ENCODE measurements at places on chromosomes 3 and 15. TPM values are rescaled to one million over a fixed set of nuclear protein-coding genes. Genes with fewer than 3 reads are reported as not detected.

GRCh38 chr15:23912191-23912590 lies 225.1 kb upstream of the NDN start:
- no peak for DNase-seq
- no peak overlapping the region for H3K27ac ChIP-seq
- H3K4me3 ChIP-seq, result no peak overlapping the region
- no peaks in the 10 kb centered on the region for H3K36me3 ChIP-seq
- H3K4me1 ChIP-seq, result no peaks in the 10 kb centered on the region

The XXYLT1 gene
- 17.7 TPM for total RNA-seq

DNA sequence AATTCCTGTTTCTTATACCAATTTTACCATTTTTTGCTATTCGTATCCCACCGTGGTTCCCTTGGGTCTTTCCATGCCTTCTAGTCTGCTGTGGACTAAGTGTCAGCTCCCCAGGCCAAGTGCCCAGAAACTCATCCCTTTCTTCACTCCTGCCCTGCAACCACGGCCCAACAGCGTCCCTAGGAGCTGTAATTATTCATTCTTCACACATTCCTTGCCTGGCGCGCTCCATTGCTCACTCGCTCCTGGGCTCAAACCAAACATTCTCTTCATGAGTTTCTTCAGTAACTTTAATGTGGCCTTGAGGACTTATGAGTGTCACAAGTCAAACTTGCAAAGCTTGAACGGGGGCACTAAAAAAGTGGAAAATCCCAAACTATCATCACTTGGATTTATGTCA lies 15.7 kb downstream of the GABRB3 start:
- H3K36me3 ChIP-seq, result no peaks in the 10 kb centered on the region
- no peak overlapping the region for H3K4me3 ChIP-seq
- no peak overlapping the region for H3K27ac ChIP-seq
- no peak for DNase-seq

The TM6SF1 gene
- 11.2 TPM for total RNA-seq

- no peaks in the 10 kb centered on the region for H3K36me3 ChIP-seq
- H3K4me1 ChIP-seq, result no peaks in the 10 kb centered on the region
- H3K27me3 ChIP-seq, result no peaks in the 10 kb centered on the region
- no peak for DNase-seq
- H3K27ac ChIP-seq, result no peak overlapping the region
- no peak overlapping the region for H3K4me3 ChIP-seq
Observed at GRCh38 chr3:24523215-24523614, 28.6 kb upstream of the THRB start.

DNA sequence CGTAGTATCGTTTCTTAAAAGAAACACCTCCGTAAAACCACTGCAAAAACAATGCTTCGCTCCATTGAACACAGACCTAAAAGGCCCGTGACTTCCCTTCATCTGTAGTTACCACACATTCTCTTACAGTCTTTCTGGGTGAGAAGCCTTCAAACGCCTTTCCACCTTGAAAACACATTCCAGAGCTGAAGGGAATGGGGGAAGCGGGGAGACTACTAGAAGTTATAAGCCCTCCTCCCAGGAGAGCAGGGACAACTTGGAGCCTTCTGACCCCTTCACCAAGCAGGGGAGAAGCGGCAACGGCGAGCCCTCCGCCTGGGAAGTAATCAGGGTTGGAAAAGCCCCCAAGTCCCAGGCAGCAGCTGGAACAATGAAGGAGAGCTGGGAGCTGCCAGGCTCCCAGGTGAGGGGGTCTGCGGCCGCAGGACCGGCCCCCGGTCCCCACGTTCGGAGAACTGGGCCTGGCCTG lies 461 bp downstream of the SECISBP2L start:
- no peaks in the 10 kb centered on the region for H3K36me3 ChIP-seq
- H3K4me1 ChIP-seq, result peaks cover 14% of the 10 kb centered on the region
- peak overlapping the region; percentile 94 for H3K27ac ChIP-seq

The RHOV gene
- not detected for total RNA-seq

The NISCH gene
- total RNA-seq, result 236 TPM

The IRAK2 gene
- 4.2 TPM for total RNA-seq

- no peak overlapping the region for H3K27ac ChIP-seq
- no peaks in the 10 kb centered on the region for H3K36me3 ChIP-seq
- no peak overlapping the region for H3K4me3 ChIP-seq
- H3K27me3 ChIP-seq, result no peaks in the 10 kb centered on the region
- no peak for DNase-seq
Observed at GRCh38 chr3:178202194-178202593, 334.0 kb upstream of the KCNMB2 start.

The ROBO2 gene
- 4.4 TPM for total RNA-seq

DNA sequence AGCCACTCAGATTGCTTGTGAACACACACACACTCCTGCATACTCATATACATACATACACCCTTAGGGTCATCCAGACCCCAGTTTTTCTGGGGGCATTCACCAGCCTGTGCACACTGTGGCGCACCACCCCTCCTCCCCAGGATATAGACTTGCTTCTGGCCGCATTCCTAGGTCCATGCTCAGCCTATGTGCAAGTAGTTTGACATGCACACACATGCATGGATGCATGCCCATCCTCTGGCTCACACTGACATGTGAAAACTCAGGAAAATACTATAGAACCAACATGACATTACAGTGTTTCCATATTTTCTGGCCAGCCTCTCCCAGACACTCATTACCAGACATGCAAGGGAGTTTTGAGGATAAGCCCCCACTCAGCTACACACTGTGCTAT lies 79.3 kb upstream of the POLG start:
- H3K36me3 ChIP-seq, result no peaks in the 10 kb centered on the region
- no peak overlapping the region for H3K27ac ChIP-seq
- H3K4me3 ChIP-seq, result no peak overlapping the region
- H3K4me1 ChIP-seq, result no peaks in the 10 kb centered on the region
- peaks cover 6% of the 10 kb centered on the region for H3K27me3 ChIP-seq
- no peak for DNase-seq

DNA sequence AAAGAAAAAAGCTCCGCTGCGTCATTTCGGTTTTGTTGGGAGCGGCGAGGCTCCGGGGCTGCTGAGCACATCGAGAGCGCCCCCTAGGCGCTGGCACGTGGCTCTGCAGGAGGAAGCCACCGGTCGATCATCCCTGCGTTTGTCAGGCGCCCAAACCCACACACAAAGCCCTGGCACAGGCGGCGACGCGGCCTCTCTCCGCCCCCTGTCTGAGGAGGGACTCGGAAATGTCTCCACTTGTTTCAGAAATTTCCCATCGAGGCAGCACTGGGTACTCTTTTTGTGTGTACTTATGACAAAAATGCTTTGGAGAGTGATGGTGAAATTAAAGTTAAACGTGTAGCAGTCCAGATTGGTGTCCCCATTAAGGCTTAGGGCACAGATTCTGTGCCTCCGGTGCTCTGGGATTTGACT lies 407.3 kb upstream of the ONECUT1 start:
- no peaks in the 10 kb centered on the region for H3K4me1 ChIP-seq
- no peaks in the 10 kb centered on the region for H3K36me3 ChIP-seq

- H3K27ac ChIP-seq, result no peak overlapping the region
- no peak overlapping the region for H3K4me3 ChIP-seq
- H3K27me3 ChIP-seq, result no peaks in the 10 kb centered on the region
- peaks cover 73% of the 10 kb centered on the region for H3K36me3 ChIP-seq
- peaks cover 38% of the 10 kb centered on the region for H3K4me1 ChIP-seq
- no peak for DNase-seq
Observed at GRCh38 chr15:74413350-74414080, 20.2 kb downstream of the SEMA7A start.

- H3K4me1 ChIP-seq, result no peaks in the 10 kb centered on the region
- H3K27ac ChIP-seq, result no peak overlapping the region
- H3K27me3 ChIP-seq, result no peaks in the 10 kb centered on the region
- no peak overlapping the region for H3K4me3 ChIP-seq
- no peak for DNase-seq
- H3K36me3 ChIP-seq, result no peaks in the 10 kb centered on the region
Observed at GRCh38 chr15:38267421-38268022, 14.9 kb downstream of the SPRED1 start.

GRCh38 chr15:66661432-66662096 lies 40.5 kb upstream of the SMAD6 start:
- H3K4me1 ChIP-seq, result no peaks in the 10 kb centered on the region
- DNase-seq, result no peak
- no peak overlapping the region for H3K4me3 ChIP-seq
- no peaks in the 10 kb centered on the region for H3K27me3 ChIP-seq

DNA sequence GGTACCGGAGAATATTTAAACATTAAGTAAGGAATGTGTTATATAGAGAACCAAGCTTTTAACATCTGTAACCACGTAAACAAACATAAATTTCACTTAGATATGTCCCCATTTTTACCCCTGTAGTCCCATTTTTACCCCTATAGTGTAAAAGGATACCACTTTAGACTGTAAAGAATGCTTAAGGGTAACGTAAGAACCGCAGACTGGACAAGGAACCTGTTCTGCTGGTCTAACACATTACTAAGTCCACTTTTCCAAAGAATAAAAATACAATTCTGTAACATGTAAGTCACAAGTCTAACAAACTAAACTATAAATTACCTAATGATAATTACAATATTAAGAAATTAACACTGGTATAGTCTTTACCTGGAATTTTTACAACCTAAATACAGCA lies 2.9 kb downstream of the SLC12A6 start:
- no peaks in the 10 kb centered on the region for H3K36me3 ChIP-seq
- no peaks in the 10 kb centered on the region for H3K27me3 ChIP-seq
- H3K27ac ChIP-seq, result peak overlapping the region; percentile 30
- H3K4me3 ChIP-seq, result no peak overlapping the region

The PRTG gene
- 2.1 TPM for total RNA-seq

The MESP1 gene
- 3.9 TPM for total RNA-seq

The CHRFAM7A gene
- 2.2 TPM for total RNA-seq

The CCDC50 gene
- total RNA-seq, result 83.5 TPM

DNA sequence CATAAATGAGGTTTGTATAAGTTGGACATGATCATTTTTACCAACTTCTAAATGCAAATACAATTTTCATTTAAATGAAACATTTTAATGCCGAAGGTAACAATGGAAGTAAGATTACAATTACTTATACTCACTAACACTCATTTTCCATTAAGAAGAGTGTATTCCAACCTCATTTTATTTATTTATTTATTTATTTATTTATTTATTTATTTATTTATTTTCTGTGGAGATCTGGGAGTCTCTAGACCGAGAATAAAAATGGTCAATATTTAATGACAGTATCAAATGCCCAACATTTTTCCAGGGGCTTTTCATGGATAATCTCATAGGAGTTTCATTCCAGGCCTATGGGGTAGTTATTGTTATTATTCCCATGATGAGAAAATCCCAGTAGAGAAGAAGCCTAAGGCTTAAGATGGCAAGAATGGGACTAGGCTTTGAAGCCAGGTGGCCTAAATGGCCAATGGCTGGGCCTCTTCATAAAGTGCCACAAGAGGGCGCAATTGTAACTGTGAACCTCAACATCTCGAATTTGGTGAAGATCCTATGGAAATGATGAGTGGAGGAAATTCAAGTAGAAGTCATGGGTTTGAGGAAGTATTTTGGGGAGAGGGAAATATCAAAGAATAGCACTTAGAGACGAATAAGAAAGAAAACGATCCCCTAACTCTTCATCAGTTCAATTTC lies 21.3 kb downstream of the VGLL3 start:
- no peaks in the 10 kb centered on the region for H3K36me3 ChIP-seq
- no peaks in the 10 kb centered on the region for H3K4me1 ChIP-seq
- no peak overlapping the region for H3K4me3 ChIP-seq
- H3K27ac ChIP-seq, result no peak overlapping the region
- no peaks in the 10 kb centered on the region for H3K27me3 ChIP-seq
- DNase-seq, result no peak

The SYNM gene
- 47.0 TPM for total RNA-seq

The ADGRG7 gene
- total RNA-seq, result not detected

GRCh38 chr15:68558318-68559305 lies 20.2 kb upstream of the CORO2B start:
- no peaks in the 10 kb centered on the region for H3K4me1 ChIP-seq
- DNase-seq, result no peak
- no peak overlapping the region for H3K27ac ChIP-seq
- H3K4me3 ChIP-seq, result peak overlapping the region; percentile 48
- H3K27me3 ChIP-seq, result peaks cover 17% of the 10 kb centered on the region
- H3K36me3 ChIP-seq, result no peaks in the 10 kb centered on the region

- no peaks in the 10 kb centered on the region for H3K36me3 ChIP-seq
- H3K4me3 ChIP-seq, result no peak overlapping the region
- H3K27me3 ChIP-seq, result no peaks in the 10 kb centered on the region
- no peak overlapping the region for H3K27ac ChIP-seq
- no peaks in the 10 kb centered on the region for H3K4me1 ChIP-seq
Observed at GRCh38 chr3:15180042-15180611, 25.9 kb upstream of the CAPN7 start.

DNA sequence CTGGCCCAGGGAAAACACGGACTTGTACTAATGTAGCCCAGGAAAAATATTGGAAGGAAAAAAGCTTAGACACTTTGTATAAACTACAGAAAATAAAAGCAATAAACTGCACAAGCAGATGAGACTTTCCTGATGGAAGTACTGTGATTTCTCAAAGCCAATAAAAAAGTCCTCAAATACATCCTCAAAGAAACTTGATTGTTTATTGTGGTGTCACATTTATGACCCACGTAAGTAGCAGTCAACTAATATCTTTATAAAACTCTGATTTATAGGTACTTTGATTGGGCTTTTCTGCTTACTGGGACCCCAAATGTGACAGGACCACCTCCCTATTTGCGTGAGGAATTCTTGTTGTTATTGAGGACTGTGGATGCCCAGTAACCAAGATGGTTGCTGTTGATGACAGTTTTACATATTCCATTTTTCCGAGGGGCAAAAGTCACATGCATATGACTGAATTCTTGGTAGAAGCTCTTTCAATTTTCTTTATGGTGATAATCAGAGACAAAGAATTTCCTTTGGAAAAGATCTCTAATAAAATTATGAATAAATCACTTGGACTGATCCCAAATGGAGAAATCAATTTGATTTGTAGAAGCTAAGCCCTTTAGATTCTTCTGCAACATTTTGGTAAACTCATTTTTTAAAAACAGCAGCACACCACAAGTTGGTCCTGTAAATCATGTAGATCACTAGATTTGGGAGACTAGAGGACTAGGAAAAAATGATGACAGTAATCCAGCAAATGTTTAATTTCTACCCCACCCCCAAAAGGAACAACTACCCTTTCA lies 159.0 kb upstream of the TSC22D2 start:
- H3K36me3 ChIP-seq, result no peaks in the 10 kb centered on the region
- H3K4me3 ChIP-seq, result no peak overlapping the region
- H3K4me1 ChIP-seq, result peaks cover 22% of the 10 kb centered on the region
- no peaks in the 10 kb centered on the region for H3K27me3 ChIP-seq
- no peak for DNase-seq

DNA sequence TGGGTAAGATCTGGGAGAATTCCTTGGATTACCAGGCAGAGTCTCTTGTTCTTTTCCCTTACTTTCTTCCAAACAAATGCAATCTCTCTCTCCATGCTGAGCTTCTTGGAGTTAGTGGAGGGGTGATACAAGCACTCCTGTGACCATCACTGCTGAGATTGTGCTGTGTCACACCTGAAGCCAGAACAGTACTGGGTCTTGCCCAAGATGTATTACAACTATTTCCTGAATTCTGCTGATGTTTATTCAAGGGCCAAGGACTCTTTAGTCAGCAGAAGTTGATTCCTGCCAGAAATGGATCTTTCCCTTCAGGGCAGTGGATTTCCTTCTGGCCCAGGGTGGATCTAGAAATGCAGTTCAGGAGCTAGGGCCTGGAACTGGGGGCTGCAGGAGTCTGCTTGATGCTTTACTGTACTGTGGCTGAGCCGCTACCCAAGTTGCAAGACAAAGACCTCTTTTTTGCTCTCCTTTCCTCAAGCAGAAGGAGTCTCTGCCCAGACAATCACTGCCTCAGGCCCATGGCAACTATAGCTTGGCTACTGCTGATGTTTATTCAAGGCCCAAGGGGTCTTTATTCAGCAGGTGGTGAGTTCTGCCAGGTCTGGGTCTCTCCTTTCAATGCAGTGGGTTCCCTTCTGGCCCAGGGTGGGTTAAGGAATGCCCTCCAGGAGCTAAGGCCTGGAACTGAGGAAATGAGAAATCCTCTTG lies 98.8 kb downstream of the SH3GL3 start:
- no peak overlapping the region for H3K4me3 ChIP-seq
- H3K27ac ChIP-seq, result no peak overlapping the region
- H3K4me1 ChIP-seq, result no peaks in the 10 kb centered on the region
- H3K27me3 ChIP-seq, result no peaks in the 10 kb centered on the region
- H3K36me3 ChIP-seq, result no peaks in the 10 kb centered on the region
